ENCODE measurements at places on chromosomes 5 and 9.
A peak's percentile ranks its signal among the peaks of the same experiment; 100 is the strongest.

DNA sequence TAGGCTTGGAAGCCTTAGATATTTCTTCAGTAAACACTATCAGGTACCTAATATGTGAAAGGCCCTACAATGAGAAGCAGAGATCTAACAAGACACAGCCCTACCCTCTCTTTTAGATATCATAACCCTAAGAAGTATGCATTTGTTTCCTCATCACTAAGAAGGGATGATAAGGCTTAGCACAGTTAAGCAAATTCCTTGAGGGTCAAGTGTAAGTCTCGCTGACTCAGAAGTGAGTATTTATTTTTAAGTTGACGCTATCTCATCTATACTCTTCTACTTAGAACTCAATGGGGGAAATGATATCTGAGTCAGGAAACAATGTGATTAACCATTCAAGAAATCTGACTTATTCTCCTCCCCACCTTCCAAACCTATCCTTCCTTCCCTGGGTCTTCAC, 149.7 kb downstream of the ESM1 start:
- DNase-seq: no peak

DNA sequence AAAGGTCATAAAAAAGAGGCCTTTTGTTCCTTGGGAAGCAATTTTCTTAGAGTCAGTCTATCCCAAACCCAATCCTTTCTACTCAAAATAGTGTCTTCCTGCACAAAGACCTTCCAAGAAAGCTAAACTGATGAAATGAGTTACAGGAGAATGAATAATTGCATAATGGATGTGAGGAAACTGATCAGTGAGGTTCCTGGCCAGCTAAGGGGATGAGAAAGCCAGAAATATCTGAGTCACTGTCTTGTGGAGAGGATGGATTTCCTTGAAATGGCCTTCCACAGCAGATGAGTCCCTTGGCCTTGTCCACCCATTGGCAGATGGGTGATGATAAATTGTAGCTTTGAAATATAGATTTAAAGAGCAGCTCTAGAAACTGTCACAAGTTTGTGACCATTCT, 756.1 kb downstream of the DNAH5 start:
- DNase-seq: no peak

GRCh38 chr9:37575511-37575914, 667 bp downstream of the FBXO10 start:
- DNase-seq: no peak

GRCh38 chr5:117494188-117494587, 919.6 kb upstream of the SEMA6A start:
- no peak for DNase-seq

DNA sequence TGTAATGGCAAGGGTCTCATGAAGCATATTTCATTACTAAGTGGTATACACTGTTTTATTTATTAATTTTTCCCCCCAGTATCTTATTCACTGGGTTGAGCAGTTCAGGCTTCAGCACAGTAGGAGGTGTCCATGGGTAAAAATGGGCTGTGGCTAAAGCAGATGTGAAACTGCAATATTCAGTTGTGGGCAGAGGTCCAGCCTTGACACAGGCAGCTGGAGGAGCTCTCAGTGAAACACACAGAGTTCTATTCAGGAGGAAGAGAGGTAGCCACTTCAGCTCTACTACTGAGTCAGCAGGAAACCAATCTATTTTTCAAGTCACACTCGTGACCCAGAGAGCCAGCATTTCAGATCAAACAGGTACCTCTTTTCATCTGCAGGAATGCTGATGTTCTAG, 418.3 kb downstream of the CDH10 start:
- no peak for DNase-seq

- DNase-seq: no peak
Observed at GRCh38 chr9:37464006-37464405, 1.2 kb downstream of the ZBTB5 start.

DNA sequence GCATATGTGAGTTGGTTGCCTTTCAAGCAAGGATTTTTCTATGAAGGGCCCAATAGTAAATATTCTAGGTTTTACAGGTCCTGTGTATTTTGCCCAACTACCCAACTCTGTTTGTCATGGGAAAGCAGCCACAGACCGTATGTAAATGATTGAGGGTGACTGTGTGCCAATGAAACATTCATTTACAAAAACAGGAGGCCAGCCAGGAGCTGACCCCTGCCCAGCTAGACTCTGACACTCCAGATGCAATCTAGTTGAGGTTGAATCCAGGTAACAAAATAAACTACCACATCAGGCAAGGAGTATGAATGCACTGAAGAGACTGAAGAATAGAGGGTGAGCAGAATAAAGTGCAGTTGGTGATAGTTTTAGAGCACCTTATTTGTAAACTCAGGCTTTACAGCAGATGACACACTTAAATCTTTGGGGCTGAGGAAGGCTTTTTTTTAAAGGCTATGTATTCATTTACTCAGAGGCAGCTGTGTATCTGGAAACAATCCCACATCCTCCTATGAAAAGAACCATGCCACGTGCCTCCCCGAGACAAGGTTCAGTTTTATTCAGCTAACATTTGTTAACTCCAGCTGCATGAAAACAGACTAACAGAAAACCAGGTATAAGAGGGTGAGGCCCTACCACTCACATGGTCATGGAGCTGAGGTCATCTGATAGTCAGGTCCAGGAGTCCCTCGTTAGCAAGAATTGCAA, 60.7 kb downstream of the SLC1A1 start:
- no peak for DNase-seq

DNA sequence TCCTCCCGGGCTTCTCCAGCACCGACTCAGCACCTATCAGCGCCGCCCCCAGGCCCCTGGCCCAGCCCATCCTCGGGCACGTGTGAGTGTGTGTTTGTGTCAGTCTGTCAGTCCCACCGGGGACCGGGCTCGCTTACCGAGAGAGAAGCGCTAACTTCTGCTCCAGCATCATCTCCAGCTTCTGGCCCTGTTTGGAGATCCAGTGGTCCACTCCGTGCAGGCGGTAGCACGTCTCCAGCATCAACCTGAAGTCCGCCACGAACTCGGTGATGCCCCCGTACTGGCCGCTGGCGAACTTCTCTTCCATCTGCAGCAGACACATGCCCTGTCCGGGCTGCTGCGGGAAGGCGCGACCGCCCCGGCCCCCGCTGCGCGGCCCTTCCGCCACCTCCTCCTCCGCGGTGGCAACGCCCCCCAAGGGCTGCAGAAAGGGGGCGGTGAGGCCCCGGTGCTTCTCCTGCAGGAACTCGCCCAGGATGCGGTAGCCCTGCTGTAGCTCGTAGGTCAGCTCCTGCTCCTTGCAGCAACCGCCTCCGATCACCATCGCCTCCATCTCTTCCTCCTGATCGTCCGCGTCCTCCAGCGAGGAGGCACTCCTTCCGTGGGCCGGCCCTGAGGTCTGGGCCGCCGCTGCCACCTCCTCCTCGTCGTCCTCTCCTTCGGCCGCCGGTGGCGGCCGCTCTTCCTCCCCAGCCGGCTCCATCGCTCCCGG, 8.2 kb downstream of the RANBP6 start:
- peak; percentile 94 for DNase-seq

GRCh38 chr5:88680253-88681132, 202.5 kb downstream of the MEF2C start:
- peak; percentile 57 for DNase-seq

GRCh38 chr5:133925866-133926488, 42.4 kb downstream of the C5orf15 start:
- no peak for DNase-seq

GRCh38 chr5:67234671-67235176, 38.1 kb upstream of the CD180 start:
- DNase-seq: no peak

DNA sequence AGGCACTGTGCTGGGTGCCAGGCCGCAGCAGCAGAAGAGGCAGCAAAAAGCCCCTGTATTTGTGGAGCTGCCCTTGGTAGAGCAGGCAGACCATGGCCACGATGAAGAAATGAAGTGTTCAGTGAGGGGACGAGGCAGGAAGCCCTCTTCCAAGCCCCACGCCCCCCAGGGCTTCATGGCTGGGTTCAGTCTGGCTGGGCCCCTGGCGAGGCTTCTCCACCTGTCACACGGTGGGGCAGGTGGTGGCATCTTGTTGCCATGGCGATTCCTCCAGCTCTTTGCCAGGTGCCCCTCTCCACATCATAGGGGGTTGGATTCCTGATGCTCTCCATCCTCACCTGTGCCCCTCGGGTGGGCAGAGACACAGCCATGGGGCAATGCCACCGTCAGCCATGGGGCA, 21.5 kb downstream of the ADGRD2 start:
- DNase-seq: no peak

DNA sequence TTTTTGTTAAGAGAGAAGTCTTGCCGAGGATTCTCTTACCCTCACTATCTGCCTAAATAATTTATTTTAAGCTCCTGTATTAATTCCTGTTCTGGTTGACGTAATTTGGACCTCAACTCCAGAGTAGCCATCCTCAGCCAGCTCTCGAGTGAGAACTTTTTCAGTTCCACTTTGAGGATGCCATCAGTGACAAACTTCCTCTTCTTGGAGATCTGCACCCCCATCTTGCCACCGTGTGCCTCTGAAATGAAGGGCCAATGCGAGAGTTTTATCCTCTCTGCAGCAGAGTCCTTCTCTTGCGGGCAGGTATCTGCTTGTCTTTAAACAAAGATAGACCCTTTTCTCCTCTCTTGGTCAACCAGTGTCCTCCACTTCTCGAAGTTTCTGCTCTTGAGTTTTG, 19.5 kb upstream of the TMEM174 start:
- no peak for DNase-seq

DNA sequence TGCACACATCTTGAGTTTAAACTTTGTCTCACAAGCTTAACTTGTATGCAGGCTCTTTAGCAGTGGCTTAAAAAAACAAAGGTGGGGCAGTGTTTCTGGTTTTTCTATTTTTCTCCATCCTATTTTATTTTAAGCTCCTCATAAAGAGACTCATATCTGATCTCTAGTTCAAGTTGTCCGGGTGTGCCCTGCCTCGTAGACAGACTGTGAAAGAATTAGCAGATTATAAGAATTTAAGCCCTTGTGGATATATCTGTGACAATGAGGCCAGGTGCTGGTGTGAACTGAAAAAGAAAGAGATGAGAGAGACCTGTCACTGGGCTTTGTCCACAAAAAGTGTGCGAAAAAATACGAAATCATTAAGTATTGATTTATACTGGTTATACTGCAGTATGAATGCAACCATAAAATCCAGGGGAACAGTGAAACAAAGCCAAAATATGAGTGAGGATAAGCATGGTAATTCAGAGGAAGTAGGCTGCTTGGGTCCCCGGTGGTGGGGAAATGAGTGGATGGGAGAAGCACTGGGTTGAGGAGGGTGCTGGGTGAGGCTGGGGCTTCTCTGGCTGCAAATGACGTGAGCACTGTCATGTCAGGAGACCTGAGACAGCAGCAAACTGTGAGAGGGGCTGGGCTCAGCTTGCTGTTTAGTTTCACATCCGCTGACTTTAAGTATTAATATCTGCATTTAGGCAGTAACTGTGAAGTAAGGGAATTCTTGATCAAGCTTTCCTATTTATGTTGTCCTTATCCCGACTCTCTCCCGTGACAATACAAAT, 179.7 kb upstream of the ANKRD55 start:
- DNase-seq: no peak

DNA sequence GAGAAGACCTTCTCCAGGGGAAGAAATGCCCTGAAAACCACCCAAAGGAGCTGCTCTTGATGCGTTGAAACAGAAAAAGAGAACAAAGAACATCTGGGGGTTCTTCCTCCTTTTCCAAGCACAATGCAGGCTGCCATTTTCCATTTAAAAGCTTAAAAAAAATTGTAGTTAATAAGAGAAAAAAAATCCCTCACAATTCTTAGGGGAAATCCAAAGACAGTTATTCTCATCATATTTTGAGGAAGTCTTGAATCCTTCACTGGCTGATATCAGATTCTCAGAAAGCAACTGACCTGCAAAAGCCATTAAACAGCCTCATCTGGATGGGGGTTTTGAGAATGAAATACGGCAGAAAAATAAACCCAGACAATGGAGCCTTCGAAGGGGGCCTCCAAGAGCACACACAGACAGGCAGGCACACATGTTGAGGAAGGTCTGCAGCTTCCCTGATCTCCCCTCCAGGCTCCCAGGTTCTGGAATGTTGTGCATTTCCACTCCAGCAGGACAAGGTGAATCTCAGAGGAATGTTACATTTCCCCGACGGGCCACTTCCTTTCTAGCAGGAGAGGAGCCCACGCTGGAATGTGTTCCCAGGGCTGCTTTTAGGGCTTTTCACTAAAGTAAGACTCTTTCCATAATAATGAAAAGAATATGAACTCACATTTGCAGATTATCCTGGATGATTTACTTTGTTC, 159.4 kb upstream of the S1PR3 start:
- no peak for DNase-seq

DNA sequence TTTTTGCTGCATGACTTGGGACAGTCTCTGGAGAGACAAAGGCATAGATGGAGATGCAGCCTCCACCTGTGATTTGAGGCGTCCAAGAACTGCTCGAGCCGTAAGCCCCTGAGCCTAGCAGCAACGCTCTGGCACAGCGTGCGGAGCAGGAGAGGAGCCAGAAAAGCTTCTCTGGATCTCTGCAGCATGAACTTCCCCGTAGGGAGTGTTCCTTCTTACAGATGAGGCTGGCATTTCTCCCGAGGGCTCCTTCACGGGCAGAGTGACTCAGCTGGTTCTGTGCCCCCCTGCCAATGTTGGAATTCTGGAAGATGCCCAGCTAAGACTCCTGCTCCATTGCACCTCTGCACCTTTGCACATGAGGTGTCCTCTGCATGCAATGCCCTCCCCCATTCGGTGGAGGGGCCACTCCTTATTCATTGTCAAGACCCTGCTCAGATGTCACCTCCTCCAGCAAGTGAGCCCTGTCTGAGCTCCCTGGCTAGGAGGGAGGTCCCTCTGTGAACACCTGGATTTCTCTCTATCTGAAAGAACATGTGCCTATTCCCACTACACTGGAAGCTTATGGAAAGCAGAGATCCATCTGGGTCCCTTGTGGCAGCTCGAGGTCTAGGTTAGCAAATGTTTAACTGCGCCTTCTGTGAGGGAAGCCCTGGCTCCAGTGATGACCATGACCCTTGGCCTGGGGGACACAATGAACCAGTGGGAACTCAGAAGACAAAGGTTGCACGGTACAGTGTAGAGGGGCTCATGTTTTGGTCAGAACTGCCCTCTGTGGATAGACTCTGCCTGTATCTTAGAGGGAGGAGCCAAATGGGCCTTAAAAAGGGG, 39.6 kb downstream of the SH3PXD2B start:
- DNase-seq: no peak

DNA sequence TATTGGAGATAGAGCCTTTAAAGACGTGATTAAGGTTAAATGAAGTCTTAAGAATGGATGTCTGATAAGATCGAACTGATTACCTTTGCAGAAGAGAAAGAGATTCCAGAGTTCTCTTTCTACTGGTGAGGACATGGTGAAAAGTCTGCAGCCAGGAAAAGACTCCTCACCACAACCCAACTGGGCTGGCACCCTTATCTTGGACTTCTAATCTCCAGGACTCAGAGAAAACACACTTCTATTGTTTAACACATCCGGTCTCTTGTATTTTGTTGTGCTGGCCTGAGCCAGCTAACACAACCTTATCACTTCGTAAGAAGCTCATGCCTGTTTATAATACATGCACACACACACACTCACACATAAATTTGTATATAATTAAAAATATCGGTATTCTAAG, 489.1 kb downstream of the PRDM9 start:
- DNase-seq: no peak

DNA sequence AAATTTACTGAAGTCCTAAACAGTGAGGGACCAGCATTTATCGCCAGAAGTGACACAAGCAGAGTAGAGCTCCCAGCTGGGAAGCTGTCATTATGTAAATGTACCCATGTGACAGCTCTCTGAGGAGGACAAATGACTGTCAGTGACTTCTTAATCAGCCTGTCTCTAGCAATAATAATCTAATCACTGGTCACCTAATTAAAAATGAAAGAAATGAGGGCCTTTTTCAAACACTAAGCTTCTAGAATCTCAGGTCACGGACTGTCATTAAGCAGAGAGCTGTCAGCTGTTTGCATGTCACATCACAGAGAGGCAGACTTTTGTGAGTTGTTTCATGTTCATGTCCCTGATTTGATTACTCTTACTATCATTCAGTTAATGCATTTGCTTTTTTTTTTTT, 77.9 kb upstream of the FBXL17 start:
- DNase-seq: no peak

All from NCI-H774 (cell line).